ENCODE measurements at places on chromosomes 5 and 9. TPM values are rescaled to one million over a fixed set of nuclear protein-coding genes. Genes with fewer than 3 reads are reported as not detected.

Gene C9
- not detected for total RNA-seq

Gene C9orf153
- not detected for total RNA-seq

Gene ELAVL2
- total RNA-seq: not detected

DNA sequence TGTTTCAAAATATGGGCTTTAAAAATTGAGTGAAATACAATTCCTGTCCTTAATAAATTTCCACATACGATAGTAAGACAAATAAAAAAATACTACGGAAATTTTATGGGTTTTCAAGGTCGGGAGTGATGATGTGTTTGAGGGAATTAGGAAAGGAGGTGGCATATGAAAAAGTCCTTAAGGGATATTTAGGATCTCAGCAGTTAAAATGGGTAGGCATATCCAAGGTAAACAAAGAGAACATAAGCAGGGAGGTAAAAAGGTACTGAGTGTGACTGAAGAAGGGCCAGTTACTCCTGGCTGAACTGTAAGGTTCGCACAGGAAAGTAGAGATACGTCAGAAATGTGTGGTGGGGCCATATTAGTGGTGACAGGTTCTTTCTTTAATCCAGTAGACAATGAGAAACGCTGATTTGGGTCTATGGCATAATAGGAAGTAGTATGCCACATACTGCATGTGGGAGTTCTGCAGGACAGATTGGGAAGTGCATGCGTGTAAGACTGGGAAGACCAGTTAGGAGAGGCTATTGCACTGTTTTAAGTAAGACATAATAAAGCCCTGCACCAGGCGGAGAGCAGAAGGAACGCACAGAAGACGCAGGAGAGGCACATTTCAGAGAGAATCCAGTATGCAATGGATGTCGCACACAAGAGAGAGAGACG lies 937 bp upstream of the HMGCR start:
- no peaks in the 10 kb centered on the region for H3K27me3 ChIP-seq
- H3K4me3 ChIP-seq: peak overlapping the region; percentile 70
- peak; percentile 64 for DNase-seq
- no peaks in the 10 kb centered on the region for H3K36me3 ChIP-seq

GRCh38 chr5:76608833-76609232 lies 14.4 kb downstream of the F2RL2 start:
- H3K27me3 ChIP-seq: no peaks in the 10 kb centered on the region
- H3K4me1 ChIP-seq: no peaks in the 10 kb centered on the region
- DNase-seq: no peak

- no peaks in the 10 kb centered on the region for H3K4me1 ChIP-seq
- DNase-seq: no peak
- H3K4me3 ChIP-seq: no peak overlapping the region
- H3K27me3 ChIP-seq: no peaks in the 10 kb centered on the region
- no peaks in the 10 kb centered on the region for H3K36me3 ChIP-seq
Measured at GRCh38 chr5:169114466-169115065, 186.4 kb downstream of the SLIT3 start.

GRCh38 chr5:68245319-68245718 lies 29.8 kb downstream of the PIK3R1 start:
- H3K36me3 ChIP-seq: no peaks in the 10 kb centered on the region
- H3K4me1 ChIP-seq: peaks cover 50% of the 10 kb centered on the region
- no peak overlapping the region for H3K4me3 ChIP-seq

DNA sequence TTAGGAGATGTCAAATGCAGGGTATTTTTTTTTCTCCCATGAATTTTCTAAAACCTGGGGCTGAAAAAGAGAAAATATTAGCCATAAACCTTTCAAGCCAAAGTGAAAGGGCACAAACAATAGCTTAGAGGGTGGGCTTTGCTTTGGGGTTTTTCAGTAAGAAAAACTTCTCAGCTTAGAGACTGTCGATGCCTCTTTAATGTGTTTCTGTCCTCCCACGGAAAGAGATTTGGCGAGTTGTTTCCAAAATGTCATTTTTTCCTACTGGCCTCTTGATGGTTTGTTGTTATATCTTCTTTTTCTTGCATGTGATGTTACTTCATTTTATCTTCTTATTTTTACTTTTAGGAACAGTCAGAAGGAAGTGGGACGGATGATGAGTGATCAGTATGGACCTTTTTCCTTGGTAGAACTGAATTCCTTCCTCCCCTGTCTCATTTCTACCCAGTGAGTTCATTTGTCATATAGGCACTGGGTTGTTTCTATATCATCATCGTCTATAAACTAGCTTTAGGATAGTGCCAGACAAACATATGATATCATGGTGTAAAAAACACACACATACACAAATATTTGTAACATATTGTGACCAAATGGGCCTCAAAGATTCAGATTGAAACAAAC lies 177.3 kb downstream of the SMARCA2 start:
- no peak for DNase-seq
- H3K27ac ChIP-seq: no peak overlapping the region
- no peaks in the 10 kb centered on the region for H3K27me3 ChIP-seq
- H3K4me3 ChIP-seq: no peak overlapping the region
- peaks cover 28% of the 10 kb centered on the region for H3K36me3 ChIP-seq

- peak; percentile 41 for DNase-seq
- H3K36me3 ChIP-seq: no peaks in the 10 kb centered on the region
- H3K27ac ChIP-seq: no peak within 1 kb of the TSS
- H3K27me3 ChIP-seq: no peaks in the 10 kb centered on the region
Measured at GRCh38 chr5:161847941-161848391, at the start of gene GABRA1. Gene GABRA1, plus strand, starts transcription at chr5:161848120. Its CDS starts 2,691 bp downstream, at chr5:161850811.

GRCh38 chr9:19379697-19380046 lies 364 bp downstream of the RPS6 start:
- H3K27me3 ChIP-seq: no peaks in the 10 kb centered on the region
- H3K27ac ChIP-seq: peak overlapping the region; percentile 96
- peaks cover 14% of the 10 kb centered on the region for H3K36me3 ChIP-seq
- H3K4me3 ChIP-seq: peak overlapping the region; percentile 68

All from upper lobe of left lung (tissue), 6 donors.